GDM1 (cell line): ENCODE measurements at places on chromosomes 5 and 9.

- DNase-seq: no peak
These were observed 145.6 kb downstream of the HSD17B3 start for GRCh38 chr9:96156171-96156974.

- DNase-seq: no peak
These were observed 413.5 kb upstream of the SMC2 start for GRCh38 chr9:103680581-103680980.

DNA sequence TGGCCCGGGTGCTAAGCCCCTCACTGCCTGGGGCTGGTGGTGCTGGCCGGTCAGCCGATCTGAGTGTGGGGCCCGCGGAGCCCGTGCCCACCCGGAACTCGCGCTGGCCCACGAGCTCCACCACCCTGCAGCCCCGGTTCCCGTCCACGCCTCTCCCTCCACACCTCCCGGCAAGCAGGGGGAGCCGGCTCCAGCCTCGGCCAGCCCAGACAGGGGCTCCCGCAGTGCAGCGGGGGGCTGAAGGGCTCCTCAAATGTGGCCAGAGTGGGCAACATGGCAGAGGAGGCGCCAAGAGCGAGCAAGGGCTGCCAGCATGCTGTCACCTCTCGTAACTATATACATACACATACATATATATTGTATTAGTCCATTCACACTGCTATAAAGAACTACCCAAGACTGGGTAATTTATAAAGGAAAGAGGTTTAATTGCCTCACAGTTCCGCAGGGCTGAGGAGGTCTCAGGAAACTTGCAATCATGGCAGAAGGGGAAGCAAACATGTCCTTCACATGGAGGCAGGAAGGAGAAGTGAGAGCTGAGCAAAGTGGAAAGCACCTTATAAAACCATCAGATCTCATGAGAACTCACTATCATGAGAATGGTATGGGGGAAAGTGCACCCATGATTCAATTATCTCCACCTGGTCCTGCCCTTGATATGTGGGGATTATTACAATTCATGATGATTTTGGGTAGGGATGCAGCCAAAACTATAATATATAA lies 56.8 kb downstream of the LIX1 start:
- no peak for DNase-seq

DNA sequence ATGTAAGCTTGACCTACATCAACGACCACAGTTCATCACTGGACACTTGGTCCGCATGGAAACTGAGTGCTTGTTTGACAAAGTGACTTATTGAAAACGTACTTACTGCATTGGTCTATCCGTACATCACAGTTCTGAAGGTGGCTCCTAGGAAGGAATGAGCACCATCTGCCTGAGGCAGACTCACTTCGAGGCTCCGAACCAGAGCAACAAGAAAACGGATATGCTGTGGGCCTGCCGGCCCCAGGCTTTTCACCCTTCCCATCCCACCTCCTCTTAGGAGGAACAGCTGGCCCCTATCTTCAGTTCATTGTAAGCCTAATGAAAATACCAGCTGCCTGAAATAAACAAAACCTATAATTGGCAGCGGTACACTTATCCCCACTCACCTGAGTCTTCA lies 67.2 kb upstream of the TSLP start:
- DNase-seq: no peak

DNA sequence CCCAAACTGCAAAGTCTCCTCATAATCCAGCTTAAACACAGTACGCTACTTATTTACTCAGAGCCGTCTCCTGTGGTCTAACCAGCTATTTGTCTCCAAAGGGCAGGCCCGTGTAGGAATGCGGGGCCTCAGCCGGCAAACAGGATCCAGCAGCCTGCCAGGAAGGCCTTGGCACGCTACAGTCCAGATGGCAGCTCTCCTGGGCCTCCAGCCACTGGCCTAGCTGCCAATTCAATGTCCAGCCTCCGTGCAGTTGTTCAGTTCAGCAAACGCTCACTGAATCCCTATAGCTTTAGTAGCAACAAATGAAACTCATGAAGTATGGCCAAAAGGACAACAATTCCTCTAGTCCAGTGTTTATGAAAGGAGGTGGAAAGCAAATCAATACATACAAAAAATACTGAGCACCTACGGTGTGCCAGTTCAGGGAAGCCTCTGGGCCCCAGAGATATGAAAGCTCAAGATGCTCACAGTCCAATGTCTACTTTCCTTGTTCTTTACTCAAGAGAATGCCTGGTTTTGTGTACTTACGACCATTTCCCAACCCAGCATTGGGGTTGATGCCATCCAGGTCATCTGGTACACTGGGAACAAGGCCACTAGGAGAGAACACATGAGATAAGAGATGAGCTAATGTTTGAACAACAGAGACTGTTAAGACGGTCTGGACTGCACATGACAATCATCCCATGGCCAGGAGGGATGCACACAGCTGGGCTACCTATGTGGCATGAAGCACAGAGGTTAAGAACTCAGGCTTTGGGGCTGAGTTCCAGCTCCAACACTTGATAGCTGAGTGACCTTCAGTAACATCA lies 8.3 kb downstream of the CDK5RAP2 start:
- DNase-seq: no peak

DNA sequence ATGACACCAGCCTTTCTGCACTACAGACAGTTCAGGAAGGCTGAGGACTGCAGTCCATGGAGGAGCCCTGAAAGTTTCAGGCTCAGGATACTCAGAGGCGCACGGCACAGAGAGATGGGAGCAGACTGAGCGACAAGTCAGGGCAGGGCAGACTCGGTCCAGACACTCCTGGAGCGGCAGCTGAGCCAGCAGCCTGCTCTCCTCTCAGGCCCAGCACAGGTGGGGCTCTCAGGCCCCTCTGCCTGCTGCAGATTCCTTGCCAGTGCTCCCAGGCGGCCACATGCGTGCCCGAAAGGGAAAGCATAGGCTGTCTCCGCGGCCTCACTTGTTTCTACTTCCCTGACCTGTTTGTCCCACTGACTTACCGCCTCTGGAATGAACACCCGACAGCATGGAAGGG lies 228.3 kb downstream of the IRX2 start:
- DNase-seq: no peak

- DNase-seq: no peak
These were observed 129.5 kb upstream of the RAPGEF1 start for GRCh38 chr9:131869348-131869747.

DNA sequence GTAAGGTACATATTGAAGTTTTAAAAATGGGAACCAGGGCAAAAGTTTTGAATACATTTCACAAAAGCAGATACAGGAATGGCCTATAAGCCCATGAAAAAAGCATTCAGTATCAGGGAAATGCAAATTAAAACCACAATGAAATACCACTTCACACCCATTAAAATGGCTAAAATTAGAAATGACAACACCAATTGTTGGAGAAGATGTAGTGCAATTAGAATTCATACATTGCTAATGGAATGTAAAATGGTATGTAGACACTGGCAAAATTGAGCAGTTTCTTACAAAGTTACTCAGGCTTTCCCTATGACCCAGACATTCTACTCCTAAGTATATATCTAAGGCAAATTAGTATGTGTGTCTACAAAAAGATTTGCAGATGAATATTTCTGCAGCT lies 34.2 kb downstream of the CDC14B start:
- DNase-seq: no peak

DNA sequence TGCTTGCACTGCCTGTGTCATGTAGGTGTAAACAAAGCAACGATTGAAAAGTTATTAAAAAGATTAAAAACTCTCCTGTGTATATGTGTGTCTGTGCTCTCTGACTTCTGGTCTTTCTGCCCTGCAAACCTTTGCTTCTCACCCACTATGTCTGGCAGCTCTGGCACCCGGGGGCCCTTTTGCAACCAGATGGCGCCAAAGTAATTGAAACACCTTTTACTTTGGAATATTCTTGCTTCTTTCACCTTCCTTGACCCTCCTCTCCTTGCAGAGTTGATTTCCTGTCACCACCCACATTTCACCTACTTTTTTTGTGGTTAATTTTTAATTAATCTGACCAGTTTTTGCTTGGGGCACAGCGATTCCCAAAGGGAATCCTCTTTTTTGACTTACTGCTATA lies 275.5 kb downstream of the ARHGEF28 start:
- no peak for DNase-seq
